ENCODE measurements at places on chromosomes 12 and 14.

DNA sequence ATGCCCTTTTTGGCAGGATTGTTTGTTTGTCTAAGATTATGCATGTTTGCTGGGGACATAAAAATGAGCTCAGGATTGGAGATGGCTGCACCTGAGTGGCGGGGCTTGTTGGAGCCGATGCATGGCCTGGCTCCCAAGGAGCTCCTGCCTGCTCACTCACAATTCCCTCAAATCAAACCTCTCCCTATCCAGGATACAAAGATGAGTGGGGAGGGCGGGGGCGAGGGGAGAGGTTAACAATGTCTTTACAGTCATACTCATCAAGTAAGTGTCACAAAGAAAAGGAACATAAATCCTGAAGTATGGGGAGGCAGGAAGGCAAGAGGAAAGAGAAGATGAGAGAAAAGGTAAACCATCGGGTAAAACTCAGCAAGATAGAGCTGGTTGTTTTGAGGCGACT is 104.0 kb upstream of the COCH start:
- DNase-seq, result no peak

GRCh38 chr14:43591776-43592175 is 915.3 kb downstream of the FSCB start:
- DNase-seq, result no peak

GRCh38 chr12:6321905-6322304 is 11.4 kb downstream of the PLEKHG6 start:
- DNase-seq, result no peak

DNA sequence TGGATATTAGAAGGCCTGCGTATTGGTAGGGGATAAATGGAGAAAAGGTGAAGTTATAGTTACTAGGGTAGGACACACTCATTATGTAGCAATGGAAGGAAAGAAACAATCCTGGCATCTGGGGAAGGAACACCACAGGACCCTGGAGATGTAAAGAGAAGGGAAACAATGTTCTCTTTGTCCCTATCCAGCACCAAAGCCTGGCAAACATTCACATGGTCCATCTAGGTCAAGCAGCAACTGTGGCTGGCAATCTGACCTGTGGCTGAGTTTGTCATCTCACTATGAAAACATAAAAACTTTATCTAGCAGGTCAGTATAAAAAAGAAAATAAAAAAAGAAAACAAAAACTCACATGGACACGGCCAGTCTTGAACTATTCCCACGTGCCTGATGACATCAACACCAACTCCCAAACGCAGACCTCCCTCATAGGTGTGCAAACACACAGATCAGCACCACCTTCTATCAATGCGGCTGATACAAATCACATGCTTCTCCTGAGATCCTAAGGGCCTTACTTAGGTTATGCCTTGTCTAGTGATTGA is 2.6 kb downstream of the POMT2 start:
- no peak for DNase-seq

Measured in NCI-H1436 (cell line).